Transverse colon (tissue), 4 donors: ENCODE measurements at places on chromosomes 3 and 15. TPM values are rescaled to one million over a fixed set of nuclear protein-coding genes. Genes with fewer than 3 reads are reported as not detected.

GASK1A gene
- 0.75 TPM for total RNA-seq

AGTR1 gene
- 1.8 TPM for total RNA-seq

ACSBG1 gene
- total RNA-seq = not detected

C3orf22 gene
- total RNA-seq = not detected

CCR2 gene
- not detected for total RNA-seq

GRCh38 chr15:71809346-71809745 is 1.0 kb upstream of the NR2E3 start:
- no peaks in the 10 kb centered on the region for H3K4me1 ChIP-seq
- no peak overlapping the region for H3K4me3 ChIP-seq
- no peaks in the 10 kb centered on the region for H3K36me3 ChIP-seq
- H3K27me3 ChIP-seq = no peaks in the 10 kb centered on the region
- H3K27ac ChIP-seq = no peak overlapping the region

DNA sequence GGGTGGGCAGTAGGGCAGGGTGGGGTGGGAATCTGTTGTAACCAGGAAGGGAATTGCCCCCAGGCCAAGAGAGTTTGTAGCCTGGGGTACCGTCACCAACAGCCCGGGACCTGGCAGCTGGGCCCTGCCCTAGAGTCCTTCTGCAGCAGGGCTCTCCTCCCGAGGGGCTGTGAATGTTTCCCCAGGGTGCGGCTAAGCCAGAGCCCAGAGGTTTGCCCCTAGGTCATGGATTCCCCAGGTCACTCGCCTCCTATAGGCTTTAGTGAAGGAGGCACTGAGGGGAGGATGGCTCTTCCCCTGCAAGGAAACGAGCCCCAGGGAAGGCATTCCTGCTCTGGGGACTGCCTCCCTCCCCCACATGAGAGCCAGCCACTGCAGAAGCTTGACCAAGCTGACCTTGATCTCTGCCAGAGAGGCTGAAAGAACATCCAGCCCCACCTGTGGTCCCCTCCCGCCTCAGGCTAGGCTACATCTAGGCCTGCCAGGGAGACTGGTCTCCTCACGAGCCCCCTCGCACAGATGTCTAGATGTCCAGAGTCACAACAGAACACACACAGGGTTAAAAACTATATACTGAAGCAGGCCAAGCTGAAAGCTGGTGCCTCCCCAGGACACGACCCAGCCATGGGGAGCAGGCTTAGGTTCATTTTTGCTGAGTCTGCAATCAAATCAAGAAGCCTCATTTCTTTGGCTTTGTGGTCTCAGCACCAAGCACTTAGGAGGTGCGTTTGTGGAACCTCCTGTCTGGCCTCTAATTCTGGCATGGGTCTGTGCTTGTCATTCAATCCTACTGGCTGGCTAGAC is 69.1 kb upstream of the TAMM41 start:
- no peak overlapping the region for H3K4me3 ChIP-seq
- H3K27ac ChIP-seq = no peak overlapping the region
- H3K27me3 ChIP-seq = no peaks in the 10 kb centered on the region
- no peaks in the 10 kb centered on the region for H3K36me3 ChIP-seq

DNA sequence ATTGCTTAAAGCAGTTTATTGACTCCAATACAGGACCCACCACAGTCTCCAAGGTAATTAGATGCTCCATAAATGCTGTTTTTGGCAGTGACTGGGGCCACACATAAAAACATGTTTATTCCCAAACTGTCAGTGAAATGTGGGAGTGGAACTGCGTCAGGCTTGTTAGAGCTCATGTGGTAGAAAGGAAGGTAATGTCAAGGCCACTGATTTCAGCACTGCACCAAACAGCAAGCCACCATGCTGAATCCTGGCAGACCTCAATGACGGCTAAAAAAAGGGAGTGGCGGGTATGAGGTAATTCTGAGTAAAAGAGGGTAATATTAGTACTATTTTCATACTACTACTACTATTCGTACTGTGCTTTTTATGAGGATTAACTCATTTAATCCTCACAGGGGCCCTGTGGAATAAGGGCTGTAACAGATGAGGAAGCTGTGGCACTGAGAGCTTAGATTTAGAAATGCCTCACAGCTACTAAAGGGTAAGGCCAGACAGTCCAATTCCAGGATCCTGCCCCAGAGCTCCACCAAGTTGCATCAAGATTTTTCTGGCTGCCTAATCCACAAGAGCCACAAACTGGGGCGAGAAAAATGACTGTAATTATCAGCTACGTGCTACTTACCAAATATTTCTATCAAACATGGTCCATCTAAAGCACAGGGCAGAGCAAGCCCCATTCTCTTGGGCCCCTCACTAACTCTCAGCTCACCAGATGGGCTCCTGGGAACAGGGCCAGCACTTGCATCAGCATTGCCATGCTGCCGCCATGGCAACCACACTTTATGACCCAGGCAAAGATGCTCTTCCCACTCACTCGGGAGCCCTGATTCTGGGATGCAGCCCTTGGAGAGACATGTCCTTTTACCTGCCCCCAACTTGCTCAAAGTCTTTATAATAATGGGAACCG is 83.6 kb upstream of the SPATA12 start:
- H3K4me3 ChIP-seq = no peak overlapping the region
- H3K36me3 ChIP-seq = no peaks in the 10 kb centered on the region
- no peaks in the 10 kb centered on the region for H3K27me3 ChIP-seq
- H3K27ac ChIP-seq = no peak overlapping the region
- DNase-seq = no peak

DNA sequence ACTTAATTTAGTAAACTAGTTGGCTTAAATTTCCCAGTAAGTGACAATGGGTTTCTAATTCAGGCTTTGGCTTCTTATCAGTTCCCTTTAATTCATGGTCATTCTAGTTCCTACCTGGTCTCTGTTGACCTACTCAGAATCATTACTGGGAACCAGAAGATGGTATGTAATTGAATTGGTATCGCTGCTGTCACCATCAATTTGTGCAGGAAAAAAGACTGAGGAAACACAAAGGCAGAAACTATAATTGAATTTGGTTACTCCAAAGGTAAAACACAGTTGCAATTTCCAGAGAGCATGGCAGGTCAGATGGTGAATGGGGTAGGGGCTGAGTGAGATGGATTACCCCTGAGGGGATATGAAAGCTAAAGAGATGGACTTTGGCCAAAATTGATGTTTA is 226.5 kb upstream of the GAP43 start:
- H3K36me3 ChIP-seq = no peaks in the 10 kb centered on the region
- no peaks in the 10 kb centered on the region for H3K4me1 ChIP-seq
- no peak for DNase-seq
- H3K4me3 ChIP-seq = no peak overlapping the region

DNA sequence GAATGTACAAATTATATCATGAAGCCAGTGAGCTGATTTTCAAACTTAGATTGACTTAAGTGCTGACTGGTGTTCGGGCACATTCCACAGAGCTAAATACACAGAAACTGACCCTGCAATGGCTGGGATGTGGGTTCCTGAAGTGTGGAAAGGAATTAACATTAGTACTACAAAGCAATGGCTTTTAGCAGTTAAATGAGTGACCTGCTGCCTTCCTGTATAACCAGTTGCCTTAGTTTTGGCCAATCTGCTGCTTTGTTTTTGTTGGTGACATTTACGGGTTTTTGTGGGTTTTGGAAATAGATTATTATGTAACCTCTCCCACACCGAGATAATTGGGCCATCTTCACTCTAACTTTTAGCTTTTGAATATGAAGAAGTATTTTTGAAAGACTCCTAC is 2.4 kb upstream of the SKIC8 start:
- H3K27me3 ChIP-seq = peaks cover 10% of the 10 kb centered on the region
- no peak overlapping the region for H3K27ac ChIP-seq
- DNase-seq = no peak
- no peak overlapping the region for H3K4me3 ChIP-seq
- H3K36me3 ChIP-seq = no peaks in the 10 kb centered on the region

DNA sequence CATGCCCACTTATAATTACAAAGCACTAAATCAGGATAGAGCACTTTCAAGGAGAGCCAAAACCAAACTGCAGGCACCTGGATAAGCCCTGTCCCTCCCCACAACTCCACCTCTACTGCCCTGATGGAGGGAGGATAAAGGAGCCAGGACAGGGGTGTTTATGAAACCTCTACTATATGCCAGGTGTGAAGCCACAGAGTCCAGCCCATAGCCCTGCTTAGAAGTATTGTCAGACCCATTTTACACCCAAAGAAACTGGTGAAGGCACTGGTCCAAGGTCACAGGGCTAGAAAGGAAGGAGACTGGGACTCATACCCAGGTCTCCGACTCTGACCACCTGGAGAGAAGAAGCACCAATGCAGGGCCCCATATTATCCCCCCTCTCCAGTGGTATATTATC is 48.7 kb downstream of the SH3BP5 start:
- H3K4me1 ChIP-seq = peaks cover 12% of the 10 kb centered on the region
- H3K4me3 ChIP-seq = no peak overlapping the region
- H3K36me3 ChIP-seq = no peaks in the 10 kb centered on the region
- no peaks in the 10 kb centered on the region for H3K27me3 ChIP-seq
- DNase-seq = no peak

DNA sequence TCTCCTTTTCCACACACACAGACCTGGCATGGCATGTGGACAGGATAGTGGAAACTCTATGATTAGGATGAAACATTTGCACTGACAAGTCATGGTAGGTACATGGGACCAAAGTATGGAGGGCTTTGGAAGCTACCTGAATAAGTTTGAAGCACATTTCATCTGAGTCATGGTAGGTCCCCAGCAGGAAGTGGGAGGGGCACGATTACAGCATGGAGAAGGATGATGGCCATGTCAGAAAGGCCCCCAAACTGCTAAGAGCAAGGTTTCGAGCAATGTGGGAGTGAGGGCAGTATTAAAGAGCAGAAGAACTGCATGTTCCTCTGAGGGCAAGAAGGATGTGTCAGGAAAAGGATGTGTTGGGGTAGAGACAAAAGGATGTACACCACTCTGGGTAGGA is 51.5 kb upstream of the CSTA start:
- no peaks in the 10 kb centered on the region for H3K4me1 ChIP-seq
- DNase-seq = no peak
- no peaks in the 10 kb centered on the region for H3K27me3 ChIP-seq
- no peak overlapping the region for H3K4me3 ChIP-seq
- no peak overlapping the region for H3K27ac ChIP-seq

GRCh38 chr15:57288926-57289580 is 87.3 kb upstream of the CGNL1 start:
- peaks cover 6% of the 10 kb centered on the region for H3K36me3 ChIP-seq
- H3K27me3 ChIP-seq = no peaks in the 10 kb centered on the region
- H3K4me3 ChIP-seq = no peak overlapping the region
- no peak for DNase-seq

GRCh38 chr15:39269352-39269751 is 311.5 kb upstream of the THBS1 start:
- no peaks in the 10 kb centered on the region for H3K27me3 ChIP-seq
- no peaks in the 10 kb centered on the region for H3K36me3 ChIP-seq
- no peak for DNase-seq
- no peak overlapping the region for H3K4me3 ChIP-seq

DNA sequence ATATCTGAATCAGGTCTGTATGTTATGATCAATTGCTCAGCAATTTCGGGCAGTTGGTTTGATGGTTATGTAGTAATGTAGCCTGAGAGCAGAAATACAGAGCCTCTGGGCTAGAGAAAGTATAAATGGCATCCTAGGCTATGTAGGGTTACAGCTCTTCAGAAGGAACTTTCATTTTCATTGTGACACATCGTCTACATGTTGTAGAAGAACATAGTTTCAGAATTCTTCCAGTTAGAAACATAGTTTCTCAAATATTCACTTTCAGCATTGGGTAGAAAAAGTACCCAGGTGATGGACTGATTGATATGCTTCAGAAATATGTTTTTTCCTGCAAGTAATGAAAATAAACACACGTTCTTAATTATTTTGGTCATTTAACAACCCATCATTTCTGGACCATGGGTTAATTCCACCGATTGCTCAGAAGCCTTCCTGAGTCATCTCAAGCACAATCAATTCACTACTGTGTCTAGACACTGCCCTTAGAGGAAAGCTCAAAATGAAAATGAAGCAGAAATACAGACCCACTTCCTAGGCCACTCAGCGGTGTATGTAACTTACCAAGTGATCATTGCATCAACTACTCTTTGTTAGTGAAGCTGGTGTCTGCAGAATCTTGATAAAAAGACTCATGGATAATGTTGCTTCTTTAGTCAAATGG is 88.8 kb upstream of the TSEN2 start:
- H3K4me3 ChIP-seq = no peak overlapping the region
- no peak for DNase-seq
- no peaks in the 10 kb centered on the region for H3K27me3 ChIP-seq
- peaks cover 20% of the 10 kb centered on the region for H3K4me1 ChIP-seq
- H3K27ac ChIP-seq = peak overlapping the region; percentile 38
- no peaks in the 10 kb centered on the region for H3K36me3 ChIP-seq

GRCh38 chr15:87959662-87960061 is 296.9 kb downstream of the NTRK3 start:
- DNase-seq = no peak
- no peaks in the 10 kb centered on the region for H3K4me1 ChIP-seq
- H3K27ac ChIP-seq = no peak overlapping the region

GRCh38 chr15:78312957-78313356 is 13.5 kb upstream of the SKIC8 start:
- peaks cover 5% of the 10 kb centered on the region for H3K27me3 ChIP-seq
- no peak overlapping the region for H3K27ac ChIP-seq
- no peak for DNase-seq
- peaks cover 3% of the 10 kb centered on the region for H3K4me1 ChIP-seq
- H3K4me3 ChIP-seq = no peak overlapping the region
